ENCODE measurements at places on chromosomes 1 and 21.

DNA sequence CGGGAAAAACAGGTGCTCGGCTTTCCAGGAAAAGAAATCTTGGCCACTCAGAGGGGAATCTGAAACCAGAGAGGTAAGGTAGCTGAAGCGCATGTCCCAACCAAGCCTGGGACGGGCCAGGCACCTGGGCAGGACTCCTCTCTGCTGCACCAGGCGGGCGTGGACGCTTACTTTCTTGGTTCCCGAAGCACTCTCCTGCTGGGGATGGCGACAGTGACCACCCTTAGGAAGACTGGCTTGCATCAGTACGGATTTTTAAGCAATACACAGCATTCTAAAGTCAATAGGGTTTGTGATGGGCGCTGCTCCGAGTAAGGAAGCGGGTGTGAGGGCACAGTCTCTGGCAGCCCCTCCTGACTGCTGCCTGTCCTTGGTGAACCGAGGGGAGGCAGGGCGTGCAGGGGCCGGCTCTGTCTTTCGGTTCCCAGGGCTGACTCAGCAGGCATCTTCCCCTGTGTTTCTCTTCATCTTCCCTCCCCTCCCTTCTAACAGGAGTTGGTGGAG lies 74.9 kb upstream of the ANGPTL1 start:
- DNase-seq = no peak

GRCh38 chr1:215226757-215227156 lies 144.2 kb downstream of the KCNK2 start:
- DNase-seq = no peak

DNA sequence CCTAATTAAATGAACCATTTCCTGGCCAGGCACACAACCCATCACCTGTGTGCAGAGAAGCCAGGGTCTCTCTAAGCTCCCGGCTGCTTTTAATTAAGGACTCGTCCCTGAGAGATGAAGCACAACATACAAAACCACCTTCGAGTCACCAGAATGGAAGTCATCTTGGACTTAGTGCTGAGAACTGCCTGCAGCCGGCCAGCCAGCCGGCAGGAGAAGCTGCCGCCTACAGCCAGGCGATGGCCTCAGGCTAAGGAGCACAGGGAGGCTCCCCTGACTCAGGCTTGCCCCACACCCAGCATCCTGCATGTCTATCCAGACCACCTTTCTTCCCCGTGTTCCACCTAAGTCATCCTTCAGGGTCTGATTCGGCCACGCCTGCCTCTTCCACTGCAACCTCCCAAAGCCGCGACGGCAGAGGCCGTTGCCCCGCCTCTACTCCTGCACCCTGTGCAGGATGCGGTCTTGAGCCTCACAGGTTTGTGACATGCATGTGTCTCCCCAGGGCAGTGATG lies 83.6 kb downstream of the SLC66A1 start:
- no peak for DNase-seq

DNA sequence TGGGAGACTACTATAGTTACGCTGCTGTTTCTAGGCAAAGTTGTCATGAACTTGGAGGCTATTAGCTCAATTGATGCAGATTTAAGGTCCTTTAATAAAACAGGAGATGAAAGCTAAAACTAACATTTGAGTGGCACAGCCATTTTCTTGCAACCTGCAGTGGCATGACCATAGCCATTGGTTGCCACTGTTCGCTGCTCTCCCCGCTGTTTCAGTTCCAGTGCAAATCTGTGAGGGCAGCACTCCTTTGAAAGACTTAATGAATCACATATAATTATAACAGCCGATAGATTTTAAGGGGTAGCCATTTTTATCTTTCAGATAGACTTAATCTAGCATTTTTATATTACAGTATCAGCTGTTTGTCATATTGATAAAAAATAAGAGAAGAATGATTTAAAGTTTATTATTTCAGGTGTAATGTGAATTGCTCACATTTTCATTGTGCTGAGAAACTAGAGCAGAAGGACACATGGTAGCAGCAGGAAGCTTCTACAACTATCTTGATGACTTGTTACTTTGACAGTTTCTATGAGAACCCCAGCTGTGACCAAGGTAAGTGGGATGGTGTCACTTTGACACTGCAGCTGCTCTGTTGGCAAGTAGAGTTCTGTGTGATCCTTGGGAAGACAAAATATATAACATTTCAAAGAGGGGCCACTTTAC lies 203.7 kb downstream of the PLA2G4A start:
- DNase-seq = no peak

GRCh38 chr21:34611528-34611927 lies 3.4 kb downstream of the RCAN1 start:
- no peak for DNase-seq

DNA sequence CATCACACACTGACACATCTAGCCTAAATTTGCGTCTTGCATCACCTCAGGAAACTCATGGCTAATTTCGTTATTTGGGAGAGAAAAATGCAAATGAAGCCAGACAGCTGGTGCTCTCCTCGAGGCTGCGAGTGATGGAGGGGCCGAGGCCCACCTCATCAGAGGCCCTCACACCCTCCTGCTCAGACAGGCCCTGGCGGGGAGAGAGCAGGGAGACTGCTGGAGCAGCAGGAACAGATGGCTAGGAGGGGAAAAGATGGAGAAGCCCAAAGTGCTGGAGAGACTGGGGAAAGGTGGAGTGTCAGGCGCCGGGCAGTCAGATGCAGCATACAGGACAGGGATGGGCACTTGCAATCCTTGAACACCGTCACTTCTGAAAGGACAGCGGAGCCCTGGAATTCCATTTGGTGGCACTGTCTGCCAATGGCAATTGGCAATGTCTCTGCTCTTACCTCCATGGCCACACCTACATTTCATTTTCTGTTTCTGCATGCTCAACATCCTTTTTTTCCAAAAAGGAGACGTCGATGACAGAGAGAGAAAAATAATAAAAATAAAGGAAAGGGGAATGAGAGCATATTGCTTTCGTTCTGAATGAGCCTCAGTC lies 286.2 kb downstream of the SPATA17 start:
- no peak for DNase-seq

DNA sequence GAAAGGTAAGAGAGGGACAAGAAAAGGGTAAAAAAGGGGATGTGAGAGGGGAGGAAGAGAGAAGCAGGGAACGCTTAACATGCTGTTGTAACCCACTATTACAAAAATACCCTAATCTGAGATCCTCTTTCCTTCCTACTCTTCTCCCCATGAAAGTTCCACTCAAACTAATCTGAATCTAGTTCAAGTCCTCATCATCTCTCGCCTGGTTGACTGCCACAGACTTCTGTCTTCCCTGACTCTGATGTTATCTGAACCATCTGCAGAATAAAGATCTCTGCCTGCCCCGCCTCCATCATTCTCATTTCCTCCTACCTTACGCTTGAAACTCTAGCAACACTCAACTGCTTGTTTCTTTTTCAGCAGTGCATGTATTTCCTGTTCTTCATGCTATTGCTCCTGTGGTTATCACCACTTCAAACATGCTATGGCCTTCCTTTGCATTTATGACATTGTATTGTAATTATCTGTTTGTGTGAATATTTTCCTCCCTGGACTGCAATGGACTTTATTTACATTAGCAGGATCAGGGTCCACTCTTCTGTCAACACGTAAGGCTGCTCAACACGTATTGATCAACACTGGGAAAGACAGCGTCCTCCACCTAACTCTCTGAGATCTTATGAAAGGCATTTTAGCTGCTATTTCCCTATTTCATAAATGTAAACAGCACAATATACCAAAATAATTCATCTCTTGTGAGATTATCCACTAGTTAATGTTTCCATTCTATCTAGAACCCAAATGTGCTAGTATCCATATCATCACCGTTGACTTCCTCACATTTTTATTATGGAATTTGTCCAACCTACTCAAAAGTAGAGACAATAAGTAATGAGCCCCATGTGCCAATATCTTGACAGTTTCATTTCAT lies 215.5 kb upstream of the USP25 start:
- no peak for DNase-seq

- no peak for DNase-seq
Observed at GRCh38 chr1:219489636-219490035, 123.3 kb downstream of the ZC3H11B start.

- peak; percentile 40 for DNase-seq
Observed at GRCh38 chr1:116737020-116737854, 17.0 kb upstream of the CD2 start.

- DNase-seq = no peak
Observed at GRCh38 chr1:78222225-78222959, 176.6 kb downstream of the GIPC2 start.

DNA sequence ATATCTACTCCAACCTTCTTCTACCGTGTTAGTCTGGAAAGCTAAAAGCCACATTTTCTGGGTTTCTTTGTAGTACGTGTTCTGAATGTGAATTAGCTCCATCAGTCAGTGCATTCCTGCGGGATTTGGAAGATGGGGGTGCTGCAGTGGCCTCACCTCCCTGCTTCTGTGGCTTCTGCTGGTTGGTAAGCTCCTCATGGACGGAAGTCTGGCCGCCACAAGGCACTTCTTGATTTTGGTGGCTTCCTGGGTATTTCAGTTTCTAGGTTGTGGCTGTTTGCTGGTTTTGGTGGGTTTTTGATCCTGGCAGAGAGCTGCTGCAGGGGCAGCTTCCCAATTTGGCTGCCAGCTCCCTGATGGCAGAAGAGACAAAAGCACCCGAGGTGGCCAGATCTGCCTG lies 20.9 kb upstream of the TACSTD2 start:
- no peak for DNase-seq

- no peak for DNase-seq
Observed at GRCh38 chr1:232594768-232595698, 34.9 kb downstream of the SIPA1L2 start.

DNA sequence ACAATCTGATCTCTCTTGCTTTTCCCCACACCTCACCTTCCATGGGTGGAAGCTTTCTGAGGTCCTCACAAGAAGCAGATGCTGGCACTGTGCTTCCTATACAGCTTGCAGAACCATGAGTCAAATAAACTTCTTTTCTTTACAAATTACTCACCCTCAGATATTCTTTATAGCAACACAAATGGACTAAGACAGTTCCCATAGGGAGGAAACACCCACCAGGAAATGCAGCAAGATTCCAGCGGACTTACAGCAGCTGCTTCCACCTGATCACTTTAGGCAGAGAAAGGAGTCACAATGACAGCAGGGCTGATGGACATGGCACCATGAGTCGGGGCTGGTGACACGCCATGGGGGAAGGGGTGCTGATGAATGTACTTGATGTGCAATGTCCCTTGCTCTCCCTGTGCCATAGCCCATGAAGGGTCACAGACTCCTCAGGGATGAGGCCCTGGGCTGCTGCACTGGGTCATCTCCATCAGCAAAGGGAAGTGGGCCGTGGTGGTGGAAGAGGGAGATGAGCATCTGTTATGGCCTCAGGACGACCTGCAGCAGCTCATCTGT lies 53.9 kb downstream of the PRSS38 start:
- no peak for DNase-seq

DNA sequence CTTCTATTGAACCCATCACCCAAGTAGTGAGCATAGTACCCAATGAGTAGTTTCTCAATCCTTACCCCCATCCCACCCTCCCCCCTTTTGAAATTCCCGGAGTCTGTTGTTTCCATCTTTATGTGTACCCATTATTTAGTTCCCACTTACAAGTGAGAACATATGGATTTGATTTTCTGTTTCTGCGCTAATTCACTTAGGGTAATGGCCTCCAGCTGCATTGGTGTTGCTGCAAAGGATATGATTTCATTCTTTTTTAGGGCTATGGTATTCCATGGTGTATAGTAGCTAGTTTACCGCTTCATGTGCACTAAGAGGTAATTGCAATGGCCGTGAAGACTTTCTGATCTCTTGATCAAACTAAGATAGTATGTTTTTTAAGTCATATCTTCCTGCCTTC lies 107.5 kb upstream of the SERTAD4 start:
- no peak for DNase-seq

DNA sequence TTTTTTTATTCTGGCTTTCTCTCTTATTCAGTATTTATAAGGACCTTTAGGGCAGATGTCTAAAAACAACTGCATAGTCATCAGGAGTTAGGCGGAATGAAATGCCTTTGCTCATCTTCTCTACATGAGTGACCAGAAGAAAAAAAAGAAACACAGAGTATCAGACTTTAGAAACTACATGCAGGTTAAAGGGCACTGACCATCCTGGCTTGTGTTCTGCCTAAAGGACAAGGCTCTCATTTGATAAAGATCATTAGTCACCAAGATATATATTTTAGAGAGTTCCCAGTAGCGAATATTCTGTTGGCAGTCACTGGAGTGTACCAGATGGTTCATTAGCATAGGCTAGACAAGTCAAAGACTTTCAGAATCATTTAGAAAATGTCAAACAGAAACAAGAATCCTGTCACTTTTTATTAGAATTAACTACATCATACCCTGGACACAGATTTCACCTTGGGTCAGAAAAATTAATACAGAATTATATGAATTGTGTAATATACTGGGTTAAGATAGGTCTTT lies 145.6 kb downstream of the NR5A2 start:
- no peak for DNase-seq

- no peak for DNase-seq
Observed at GRCh38 chr1:235775246-235775860, 91.4 kb downstream of the LYST start.

DNA sequence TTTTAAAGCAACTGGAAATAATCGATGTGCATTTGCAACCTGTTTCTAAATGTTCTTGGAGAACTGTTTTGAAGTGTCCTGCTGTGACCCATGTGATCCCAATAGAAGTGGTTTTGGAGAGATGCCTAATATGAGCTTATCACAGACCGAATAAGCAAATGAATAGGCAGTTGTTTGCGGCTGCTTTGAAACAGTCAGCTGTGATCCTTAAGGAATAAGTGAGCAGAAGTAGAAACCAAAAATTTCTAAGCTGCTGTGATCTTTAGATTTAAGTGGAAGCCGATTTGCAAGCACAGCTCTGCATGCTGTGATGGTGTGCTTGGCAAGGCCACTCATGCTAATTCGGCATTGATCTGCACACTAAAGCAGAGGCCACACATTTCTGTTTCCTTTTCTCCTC lies 329.5 kb upstream of the DUSP10 start:
- DNase-seq = no peak

DNA sequence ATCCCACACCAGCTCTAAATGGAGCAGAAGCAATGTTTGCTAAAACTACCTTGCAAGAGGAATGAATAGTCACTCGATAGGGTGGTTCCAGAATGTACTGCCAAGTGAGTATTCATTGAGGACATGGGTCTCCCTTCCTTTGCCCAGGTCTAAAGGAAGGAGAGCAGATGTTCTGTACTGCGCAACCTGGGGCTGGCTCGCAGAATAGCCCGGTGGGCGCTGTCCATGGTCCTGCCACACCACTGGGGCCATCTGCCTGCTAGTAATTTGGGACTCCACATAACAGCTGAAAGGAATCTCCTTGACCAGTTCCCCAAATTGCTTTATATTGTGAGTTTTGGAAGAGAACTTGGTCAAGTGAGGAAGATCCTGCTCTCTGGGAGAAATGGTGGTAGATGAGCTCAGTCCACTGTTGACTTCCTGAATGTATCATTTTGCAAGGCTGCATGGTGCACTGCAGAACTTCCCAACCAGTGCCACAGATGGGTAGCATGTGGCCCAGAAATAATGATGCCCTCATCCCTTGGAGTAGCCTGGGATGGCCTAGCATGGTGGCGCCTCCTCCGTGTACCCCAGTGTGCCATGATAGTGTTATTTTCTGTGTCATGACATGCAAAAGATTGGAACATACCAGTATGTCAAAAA lies 5.7 kb downstream of the SLC6A17 start:
- no peak for DNase-seq

All from 8988T (cell line).